Stimulated activated CD4-positive, alpha-beta T cell treated with anti-CD3 and anti-CD28 coated beads, Interleukin-2, amount 100 ng/mL, for 4 hours (primary cell): ENCODE measurements at places on chromosomes 6 and 20.

- DNase-seq = no peak
Observed at GRCh38 chr6:156618600-156619205, 158.5 kb upstream of the ARID1B start.

- DNase-seq = no peak
Observed at GRCh38 chr6:148779142-148779562, 32.3 kb downstream of the UST start.

DNA sequence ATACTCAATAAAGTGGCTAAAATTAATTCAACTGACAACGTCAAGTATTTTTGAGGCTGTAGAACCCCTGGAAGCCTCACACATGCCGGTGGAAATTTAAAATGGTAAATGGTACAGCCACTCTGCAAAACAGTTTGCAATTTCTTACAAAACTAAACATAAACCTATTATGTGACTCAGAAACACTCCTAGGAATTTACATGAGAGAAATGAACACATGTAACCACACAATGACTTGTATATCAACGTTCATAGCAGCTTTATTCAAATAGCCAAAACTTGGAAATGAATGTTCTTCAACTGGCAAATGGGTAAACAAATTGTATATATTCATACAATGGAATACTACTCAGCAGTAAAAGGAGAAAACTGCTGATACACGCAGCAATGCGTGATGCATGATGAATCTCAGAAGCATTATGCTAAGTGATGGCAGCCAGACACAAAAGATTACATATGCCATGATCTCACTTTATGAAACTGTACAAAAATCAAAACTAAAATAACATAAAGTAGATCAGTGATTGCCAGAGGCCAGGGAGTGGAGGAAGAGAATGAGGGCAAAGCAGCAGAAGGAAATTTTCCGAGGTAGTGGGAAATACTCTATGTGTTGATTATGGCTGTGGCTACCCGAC, 112.5 kb downstream of the FAM50B start:
- DNase-seq = no peak

GRCh38 chr6:21000331-21000801, 466.1 kb downstream of the CDKAL1 start:
- DNase-seq = no peak

GRCh38 chr6:116221067-116221466, 32.8 kb downstream of the TSPYL4 start:
- no peak for DNase-seq

GRCh38 chr20:33791959-33792597, 19.1 kb upstream of the CHMP4B start:
- peak; percentile 16 for DNase-seq

GRCh38 chr6:1334684-1335083, 22.8 kb downstream of the FOXQ1 start:
- no peak for DNase-seq

DNA sequence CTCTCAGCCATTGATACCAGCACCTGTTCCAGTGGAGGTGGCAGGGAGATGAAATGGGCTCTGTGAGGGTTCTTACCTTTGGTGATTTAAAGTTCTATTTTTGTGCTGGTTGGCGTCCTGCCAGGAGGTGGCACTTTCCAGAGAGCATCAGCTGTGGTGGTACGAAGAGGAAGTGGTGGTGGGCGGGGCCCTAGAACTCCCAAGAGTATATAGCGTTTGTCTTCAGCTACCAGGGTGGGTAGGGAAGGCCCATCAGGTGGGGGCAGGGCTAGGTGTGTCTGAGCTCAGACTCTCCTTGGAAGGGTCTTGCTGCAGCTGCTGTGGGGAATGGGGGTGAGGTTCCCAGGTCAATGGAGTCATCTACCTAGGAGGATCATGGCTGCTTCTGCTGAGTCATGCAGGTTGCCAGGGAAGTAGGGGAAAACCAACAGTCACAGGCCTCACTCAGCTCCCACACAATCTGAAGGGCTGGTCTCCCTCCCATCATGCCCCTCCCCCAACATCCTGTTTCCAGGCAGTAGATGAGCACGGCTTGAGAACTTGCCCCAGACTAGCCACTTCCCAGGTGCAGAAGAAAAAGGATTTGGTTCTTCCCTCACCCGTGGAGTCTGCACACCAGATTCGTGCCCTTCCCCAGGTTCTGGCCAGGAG, 46.6 kb downstream of the MOXD1 start:
- DNase-seq = peak; percentile 2

DNA sequence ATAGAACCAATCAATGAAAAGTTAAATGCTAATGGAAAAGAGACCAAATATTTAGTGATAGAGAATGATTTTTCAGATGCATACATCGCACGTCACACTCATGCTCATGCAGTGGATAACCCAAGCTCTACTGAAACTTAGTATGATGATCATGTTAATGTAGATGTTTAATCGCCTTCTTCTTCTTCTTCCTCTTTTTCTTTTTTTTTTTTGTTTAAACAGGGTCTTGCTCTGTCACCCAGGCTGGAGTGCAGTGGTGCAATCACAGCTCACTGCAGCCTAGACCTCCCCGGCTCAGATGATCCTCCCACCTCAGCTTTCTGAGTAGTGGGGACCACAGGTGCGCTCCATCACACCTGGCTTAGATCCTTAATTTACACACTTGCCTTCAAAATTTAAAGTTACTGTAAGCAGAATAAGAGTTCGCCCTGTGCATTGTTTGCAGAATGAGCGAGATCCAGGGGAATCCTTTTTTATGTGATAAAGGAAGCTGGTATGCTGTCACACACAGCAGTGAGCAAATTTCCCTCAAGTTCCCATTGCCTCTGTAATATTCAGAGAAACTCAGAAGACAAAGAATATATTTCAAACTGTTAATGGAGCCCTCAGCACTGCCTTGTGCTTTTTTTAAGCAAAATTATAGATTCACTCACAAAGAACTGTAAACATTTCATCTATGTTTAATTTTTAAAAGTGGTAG, 194.2 kb upstream of the SGK1 start:
- no peak for DNase-seq

DNA sequence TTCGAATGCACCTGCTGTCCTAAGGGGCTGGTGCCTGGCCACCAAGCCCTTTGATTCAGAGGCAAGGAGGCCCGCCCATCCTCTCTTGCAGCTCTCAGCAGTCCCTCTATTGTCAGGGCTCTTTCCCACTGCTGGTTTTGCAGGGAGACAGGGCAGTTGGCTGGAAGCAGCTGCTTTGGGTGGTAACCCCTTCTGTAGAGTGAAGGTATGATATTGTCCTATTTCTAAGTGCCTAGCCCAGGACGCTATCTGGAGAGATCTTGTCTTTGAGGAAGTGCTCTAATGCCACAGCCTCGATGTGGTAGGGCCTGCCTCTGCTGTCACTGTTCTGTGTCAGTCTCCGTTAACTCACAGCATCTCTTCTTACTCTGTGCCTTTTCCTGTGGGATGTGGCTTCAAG, 5.6 kb downstream of the PLCG1 start:
- DNase-seq = no peak

DNA sequence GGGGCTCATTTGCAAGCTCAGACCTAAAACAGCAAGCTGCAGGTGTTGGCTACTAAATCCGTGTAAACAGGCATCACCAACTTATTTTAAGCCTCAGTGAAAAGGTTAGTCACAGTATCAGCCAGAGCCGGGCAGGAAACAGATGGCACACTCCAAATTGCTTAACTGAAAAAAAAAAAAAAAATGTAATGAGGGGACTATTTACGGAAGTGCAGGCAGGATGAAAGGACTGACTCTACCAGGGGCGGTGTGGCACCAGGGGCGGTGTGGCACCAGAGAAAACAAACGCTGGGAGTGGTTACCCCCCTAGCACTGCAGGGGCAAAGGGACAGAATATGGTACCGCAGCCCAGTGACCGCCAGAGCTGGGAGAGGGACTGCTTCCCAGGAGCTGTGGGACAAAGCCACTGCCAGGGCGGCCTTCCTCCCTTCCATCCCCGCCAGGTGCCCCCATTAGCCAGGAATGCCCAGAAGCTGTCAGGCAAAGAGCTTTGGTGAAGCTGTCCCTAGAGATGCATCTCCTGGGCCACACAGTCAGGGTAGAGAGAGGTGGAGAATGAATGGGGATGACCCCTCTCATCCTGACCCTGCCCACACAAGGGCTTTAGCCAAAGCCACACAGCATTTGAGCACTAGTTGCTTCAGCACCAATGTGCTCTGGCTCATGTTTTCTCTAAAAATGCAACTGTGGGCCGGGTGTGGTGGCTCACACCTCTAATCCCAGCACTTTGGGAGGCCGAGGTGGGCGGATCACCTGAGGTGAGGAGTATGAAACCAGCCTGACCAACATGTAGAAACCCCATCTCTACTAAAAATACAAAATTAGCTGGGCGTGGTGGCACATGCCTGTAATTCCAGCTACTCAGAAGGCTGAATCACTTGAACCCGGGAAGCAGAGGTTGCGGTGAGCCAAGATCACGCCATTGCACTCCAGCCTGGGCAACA, 39.6 kb upstream of the GFOD1 start:
- DNase-seq = no peak

- DNase-seq = no peak
Observed at GRCh38 chr6:34383161-34383631, 9.3 kb downstream of the NUDT3 start.

DNA sequence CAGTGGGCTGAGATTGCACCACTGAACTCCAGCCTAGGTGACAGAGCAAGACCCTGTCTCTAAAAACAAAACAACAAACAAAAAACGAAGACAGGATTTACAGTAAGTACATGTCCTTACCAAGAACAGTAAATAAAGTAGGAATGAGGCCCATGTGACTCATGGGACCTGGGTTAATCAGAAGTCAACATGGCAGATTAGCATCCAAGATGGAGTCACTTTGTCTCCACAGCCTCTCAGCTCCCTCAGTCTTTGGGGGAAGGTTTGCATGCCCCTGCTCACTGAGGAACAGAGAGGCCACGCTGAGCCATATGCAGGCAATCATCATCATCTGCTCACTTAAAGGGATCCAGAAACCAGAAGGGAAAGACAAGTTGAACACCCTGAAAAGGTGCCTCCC, 7.8 kb upstream of the MUC22 start:
- DNase-seq = no peak

GRCh38 chr20:6692566-6693173, 74.8 kb upstream of the BMP2 start:
- DNase-seq = no peak

DNA sequence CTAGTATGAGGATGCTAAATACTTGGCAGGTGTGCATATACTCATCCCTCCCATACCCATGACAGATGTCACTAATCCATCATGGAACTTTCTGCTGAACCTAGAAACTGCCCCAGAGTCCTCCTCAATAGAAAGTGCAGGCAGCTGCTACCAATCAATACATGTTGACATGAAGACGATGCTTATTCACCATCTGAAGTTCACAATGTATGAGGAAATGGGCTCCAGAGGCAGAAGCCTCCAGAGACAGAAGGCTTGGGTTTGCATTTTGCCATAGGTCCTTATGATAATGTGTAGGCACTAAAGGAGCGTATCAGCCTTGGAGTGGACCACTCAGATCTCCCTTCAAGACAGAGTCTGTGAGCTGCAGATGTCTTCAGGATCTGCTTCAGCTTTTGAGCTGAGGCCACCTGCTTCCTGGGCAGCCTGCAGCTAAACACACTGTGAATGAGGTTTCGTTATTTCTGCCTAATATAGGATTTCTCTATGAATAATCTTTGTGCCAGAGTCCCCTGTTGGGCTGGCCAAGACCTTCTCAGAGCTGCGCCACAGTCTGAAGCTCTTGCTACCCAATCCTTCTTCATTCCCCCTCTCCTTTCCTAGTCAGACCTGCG, 7.5 kb upstream of the KIAA1755 start:
- DNase-seq = no peak
